Activated CD4-positive, alpha-beta T cell treated with anti-CD3 and anti-CD28 coated beads, Interleukin-2, amount 50 U/mL, for 24 hours (primary cell): ENCODE measurements at places on chromosomes 7 and 10.

GRCh38 chr7:15685358-15686294, 857 bp downstream of the MEOX2 start:
- no peak for DNase-seq

DNA sequence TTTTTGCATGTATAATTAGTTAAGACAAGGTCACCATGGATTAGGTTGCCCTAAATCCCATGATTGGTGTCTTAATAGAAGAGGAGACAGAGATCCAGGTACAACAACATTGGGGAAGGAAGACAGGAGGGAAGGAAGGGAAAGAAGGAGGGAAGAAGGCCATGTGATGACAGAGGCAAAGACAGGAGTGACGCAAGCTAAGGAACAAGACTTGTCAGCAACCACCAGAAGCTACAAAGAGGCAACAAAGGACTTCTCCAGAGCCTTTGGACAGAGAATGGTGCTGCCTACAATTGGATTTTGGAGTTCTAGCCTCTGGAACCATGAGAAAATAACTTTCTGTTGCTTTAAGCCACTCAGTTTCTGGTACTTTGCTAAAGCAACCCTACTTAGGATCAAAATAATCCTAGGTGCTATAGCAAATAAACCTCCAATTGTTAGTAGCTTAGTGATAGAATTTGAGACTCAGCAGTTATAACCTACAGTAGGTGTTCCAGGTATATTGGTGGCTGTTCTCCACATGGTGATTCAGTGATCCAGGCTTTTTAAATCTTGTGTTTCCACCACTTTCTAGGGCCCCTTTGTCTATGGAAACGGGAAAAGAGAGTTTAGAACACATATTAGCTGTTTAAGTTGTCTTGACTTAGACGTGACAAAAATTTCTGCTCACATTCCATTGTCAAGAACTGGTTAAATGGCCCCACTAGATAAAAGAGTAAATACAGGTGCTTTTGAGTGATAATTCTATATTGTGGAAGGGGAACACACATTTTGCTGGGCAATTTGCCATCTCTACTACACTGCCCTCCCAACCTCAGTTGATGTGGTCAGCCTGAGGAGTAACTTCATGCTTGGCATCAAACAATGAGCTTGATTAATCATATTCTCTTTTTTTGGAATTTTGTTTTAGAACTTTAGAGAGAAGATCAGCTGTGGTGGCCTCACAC, 70.5 kb upstream of the SP4 start:
- DNase-seq = no peak

- DNase-seq = no peak
Measured at GRCh38 chr10:101493249-101493648, 94.8 kb downstream of the POLL start.

GRCh38 chr7:31267486-31267885, 73.0 kb downstream of the NEUROD6 start:
- DNase-seq = no peak

DNA sequence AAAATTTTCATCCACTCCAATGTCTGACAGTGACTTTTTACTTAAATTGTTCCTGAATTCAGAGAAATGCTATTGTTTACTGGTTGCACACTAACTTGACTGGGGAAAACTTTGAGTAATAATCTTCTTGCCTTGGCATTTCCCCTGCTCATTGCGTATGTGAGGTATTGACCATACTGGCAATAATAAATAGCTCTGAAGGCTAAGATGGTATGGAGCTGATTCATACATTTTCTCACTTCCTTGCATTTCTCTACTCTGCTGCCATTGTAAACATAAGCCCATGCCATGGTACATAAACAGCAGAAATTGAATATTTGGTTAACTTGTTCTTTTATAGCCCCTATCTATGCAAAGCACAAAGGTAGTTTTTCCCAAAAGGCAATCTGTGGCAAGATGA, 290.0 kb downstream of the RNLS start:
- DNase-seq = no peak

DNA sequence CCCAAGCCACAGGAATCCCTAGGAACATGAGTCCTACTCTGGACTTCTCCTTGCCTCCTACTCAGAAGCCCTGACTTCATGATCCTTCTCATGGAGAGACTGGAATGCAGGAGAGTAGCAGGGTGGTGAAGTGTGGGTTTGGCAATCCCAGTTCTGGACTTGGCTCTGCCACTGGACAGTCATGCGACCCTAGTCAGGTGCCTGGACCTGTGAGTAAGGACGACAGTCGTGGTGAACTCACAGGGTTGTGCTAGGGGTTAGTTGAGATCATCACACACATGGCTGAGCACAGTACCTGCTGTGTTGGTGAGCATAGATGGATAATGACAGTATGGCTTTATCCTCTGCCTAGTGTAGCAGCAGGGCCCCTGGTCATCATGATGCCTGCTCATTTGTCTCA, 117.9 kb downstream of the LRRC18 start:
- DNase-seq = no peak

DNA sequence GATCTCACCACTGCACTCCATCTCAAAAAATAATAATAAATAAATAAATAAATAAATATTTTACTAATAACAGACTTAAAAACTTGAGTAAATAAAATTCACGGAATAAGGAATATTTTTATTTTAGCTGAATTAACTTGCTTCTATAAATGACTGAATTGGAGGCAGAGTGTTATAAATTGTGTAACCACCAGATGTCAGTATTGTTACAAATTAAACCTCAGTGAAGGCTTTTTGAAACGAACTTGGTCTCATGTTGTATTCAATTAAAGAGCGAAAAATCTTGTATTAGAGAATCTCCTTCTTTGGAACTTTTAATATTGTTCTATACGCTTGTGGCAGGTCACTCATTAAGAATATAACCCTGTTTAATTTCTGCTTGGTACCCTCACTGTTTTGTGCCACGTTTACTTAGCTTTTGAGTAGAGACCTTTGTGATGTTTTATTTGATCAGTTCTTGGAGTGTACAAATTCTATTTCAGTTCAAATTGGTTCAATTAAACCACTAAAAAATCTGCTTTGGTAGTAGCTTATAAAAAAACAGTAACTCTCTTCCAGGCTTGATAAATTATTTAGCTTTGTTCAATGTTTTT, 45.6 kb upstream of the SCIN start:
- DNase-seq = no peak

DNA sequence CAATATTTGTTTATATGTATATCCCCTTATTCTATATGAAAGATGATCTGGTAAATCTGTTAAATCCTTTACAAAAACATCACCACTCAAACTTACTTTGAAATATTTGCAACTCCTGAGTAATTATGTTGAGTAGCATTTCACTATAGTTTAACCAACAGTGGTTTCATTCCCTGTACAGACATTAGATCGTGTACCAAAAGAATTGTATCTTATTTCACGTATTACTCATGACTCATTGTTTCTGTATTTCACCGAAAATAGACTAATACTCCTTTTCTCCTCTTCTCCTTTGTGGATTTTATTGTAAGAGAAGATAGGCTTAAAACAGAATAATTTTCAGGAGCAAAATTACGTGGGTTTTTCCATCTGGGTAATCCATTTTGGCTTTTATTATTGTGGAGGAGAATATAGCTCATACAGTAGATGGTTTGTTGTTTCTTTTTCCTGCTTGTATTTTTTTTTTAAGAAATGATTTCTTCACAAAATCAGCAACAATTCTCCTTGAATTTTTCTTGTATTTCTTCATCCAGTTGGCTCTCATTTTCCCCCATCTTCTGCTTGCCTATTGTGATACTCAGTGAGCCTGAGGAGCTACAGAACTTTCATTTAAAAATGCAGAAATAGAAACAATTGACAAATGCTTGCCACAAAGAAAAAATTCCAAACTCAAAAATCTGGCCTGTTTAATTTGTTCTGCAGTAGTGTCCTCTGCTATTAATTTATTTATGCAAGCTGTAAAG, 90.6 kb upstream of the OIT3 start:
- no peak for DNase-seq

DNA sequence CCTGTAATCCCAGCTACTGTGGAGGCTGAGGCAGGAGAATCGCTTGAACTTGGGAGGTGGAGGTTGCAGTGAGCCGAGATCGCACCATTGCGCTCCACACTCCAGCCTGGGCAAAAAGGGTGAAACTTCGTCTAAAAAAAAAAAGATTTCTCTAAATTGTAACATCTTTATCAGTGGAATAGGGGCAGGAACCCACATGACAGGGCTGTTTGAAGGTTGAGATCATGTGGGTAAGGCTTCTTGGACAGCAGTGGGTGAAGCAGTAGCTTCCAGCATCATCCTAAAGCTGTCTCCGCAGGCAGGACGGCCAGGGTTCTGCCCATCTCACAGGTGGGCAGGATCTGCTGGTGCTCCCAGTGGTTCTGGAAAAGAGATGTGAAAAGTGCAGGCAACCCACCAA, 37.9 kb upstream of the SEPHS1 start:
- no peak for DNase-seq

GRCh38 chr10:114393482-114393881, 10.8 kb downstream of the AFAP1L2 start:
- DNase-seq = no peak

DNA sequence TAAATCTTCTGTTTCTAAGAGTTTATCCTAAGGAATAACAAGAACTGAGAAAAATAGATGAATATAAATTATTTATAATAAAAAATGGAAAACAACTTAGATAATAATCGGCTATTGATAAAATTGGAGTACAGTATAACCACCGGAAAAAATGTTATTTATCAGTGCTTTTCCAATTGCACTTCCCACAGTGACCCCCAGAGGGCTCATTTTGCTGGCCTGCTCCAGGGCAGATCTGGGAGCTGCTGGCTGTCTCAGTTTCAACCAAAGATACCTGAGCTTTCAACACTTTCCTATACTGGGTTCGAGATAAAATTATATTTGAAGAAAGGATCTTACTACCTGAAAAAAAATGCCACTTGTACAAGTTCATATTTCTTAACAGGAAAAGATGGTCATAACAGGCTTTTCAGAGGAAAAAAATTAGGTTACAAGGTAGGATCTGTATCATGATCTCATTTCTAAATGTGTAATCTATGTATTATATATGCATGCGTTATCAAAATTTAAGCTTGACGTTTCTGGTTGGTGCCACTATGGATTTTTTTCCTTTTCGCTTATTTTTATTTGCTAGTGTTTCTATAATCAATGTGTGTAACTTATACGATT, 165.7 kb downstream of the NPSR1 start:
- DNase-seq = no peak

GRCh38 chr7:101626069-101626671, 2.9 kb downstream of the MYL10 start:
- DNase-seq = no peak

DNA sequence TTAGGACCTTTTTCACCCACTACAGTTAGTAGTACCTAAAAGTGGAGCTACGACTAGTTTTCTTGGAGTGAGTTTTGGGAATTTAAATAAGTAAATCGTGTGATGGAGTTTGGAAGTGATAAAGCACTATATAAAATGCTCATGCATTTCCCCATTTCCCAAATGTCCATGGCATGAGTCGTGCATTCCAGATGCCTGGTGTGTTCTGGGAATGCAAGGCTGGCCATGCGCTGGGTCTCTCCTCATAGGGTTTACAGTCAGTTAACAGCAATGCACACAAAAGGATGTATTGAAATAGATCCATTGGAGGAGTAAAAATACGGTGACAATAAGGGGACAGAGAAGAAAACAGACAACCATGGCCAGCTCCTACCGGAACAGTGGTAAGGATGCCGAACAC, 149.8 kb downstream of the DPP6 start:
- no peak for DNase-seq

- DNase-seq = no peak
Measured at GRCh38 chr7:69502358-69502757, 95.9 kb upstream of the AUTS2 start.

DNA sequence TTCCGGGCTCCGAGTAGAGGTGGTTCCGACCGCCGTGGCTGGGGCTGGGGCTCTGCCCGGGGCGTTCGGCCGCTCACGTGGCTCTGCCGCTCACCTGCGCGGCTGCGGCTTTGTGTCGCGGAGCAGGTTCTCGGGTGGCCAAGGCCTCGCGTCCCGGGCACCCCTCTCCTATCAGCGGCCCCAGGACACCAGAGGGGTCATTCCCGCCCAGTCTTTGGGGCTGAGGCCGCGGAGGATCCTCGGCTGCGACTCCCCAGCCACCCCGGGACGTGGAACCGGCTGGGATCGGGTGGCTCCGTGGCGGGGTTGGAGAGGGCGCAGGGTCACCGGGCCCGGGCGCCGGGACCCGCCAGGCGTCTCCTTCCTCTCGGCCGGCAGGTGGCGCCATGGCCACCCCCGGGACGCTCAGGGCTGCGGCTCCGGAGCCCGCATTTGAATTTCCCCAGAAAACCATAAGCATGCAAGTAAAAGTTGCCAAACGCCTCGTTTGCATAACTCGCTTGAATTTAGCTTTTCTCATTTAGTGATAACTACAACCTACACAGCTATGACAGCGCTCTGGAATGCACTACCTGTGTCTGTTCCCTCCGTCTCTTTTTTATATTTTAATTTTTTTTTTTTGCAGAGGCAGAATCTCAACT, 1.2 kb downstream of the COL26A1 start:
- peak; percentile 56 for DNase-seq

DNA sequence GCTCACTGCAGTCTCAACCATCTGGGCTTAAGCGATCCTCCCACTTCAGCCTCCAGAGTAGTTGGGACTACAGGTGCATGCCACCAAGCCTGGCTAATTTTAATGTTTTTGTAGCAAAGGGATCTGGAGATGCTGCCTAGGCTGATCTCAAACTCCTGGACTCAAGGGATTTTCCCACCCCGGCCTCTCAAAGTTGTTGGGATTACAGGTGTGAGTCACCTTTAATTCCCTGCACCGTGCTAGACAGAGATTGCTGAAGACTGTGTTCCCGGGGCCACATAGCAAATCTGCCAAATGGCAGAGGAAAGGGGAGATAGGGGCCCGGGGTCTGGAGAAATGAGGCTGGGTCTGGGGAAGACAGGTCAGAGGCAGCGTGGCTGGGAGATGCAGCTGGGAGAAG, 20.6 kb upstream of the PSMG3 start:
- no peak for DNase-seq

DNA sequence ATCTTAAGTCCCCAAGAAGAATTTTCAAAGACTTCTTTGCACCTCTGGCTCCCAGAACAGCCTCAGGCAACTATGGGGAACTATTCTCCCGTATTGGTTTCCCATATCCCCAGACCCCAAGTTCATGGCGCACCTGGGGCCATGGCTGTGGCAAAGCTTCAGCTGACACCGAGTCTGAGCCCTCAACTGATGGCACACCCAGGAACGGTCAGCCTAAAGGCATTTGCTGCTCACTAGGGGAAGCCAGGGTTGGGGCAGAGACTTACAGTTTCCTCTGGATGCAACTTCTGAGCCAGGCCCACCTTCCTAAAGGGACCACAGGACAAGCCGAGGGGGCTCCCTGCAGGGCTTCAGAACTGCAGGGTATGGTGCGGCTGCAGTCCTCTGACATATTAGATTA, 13.7 kb upstream of the CPA1 start:
- no peak for DNase-seq

- no peak for DNase-seq
Measured at GRCh38 chr7:1425292-1426136, 33.8 kb downstream of the MICALL2 start.
